Endodermal cell (in vitro differentiated cells): ENCODE measurements at places on chromosomes 6 and 20.

- no peak for DNase-seq
Observed at GRCh38 chr20:19486446-19486845, 271.6 kb upstream of the RIN2 start.

GRCh38 chr6:36383606-36384005 lies 3.9 kb downstream of the ETV7 start:
- DNase-seq: no peak

- DNase-seq: no peak
Observed at GRCh38 chr6:141203902-141204575, 928.7 kb upstream of the GJE1 start.

DNA sequence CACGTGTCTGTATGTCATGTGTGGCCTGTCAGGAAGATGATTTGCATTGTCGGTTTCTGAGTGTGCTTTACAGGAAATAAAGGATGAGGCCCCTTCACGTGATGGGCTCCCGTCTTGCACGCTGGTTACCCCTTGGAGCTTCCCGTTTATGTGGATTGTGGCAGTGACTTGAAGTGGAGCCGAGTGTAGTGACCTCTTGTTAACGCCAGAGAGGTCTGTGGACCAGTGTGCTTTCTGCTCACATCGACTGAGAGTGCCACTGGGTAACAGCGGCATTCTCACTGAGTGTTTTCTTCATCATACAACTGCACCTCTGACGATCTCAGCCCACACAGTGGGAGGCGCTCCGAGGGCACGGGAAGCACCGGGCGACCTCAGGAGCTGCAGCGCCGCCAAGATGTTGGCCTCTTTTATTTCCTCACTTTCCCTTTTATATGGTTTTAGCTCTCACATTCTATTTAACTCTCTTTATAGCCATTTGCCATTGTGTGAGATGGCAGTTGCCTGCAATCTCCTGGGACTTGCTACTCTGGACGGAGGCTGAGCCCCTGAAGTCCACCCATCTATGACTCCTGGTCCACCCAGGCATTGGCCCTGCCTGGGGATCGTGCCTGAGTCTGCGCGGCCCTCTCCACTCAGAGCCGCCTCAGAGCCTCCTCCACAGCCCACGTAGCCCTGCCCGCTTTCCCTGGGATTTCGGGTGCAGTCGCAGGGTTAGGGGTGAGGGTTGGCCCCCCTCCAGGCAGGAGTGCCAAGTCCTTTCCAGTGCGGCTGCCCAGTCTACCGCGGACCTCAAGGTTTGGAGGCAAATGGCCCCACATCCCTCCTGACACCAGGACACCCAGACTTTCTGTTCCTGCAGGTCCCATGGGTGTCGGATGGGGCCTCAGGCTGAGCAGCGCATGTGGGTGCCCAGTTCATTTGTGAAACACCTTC lies 238.9 kb downstream of the ERMARD start:
- DNase-seq: no peak

DNA sequence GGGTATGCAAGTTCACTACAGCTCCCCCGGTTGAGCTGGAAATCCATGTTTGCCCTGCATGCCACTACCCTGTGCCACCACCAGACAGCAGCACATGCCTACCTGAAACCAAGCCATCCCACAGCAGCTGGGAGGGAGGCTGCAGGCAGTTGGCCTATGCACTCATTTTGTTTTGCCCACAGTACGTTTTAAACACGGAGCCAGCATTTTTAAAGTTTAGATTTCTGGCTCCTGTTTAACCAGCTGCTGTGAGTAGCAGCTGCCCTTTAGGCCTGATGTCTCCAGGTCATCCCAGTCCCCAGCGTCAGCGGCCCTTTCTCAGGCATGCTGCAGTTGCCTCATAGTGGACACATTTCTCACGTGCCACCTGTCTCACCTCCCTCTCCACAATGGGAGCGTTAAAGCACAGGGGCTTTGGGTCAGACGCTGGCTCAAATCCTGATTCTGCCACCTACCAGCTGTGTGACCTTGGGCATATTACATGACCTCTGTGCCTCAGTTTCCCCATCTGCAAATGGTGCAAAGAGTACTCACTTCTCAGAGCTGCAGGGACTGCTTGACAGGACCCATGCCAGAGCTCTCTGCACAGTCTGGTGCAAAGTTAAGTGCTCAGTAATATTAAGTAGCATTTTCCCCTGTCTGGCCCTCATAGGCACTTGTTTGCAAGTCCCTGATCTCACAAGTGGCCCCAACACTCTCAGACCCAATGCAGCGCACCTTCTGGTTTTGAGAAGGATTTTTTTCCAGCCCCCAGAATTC lies 8.2 kb upstream of the UBE2V1 start:
- peak; percentile 88 for DNase-seq
